DMS79 (cell line): ENCODE measurements at places on chromosomes 7 and 10.

GRCh38 chr7:132654150-132654549 is 77.9 kb upstream of the PLXNA4 start:
- no peak for DNase-seq

GRCh38 chr7:75944507-75944906 is 29.6 kb downstream of the POR start:
- DNase-seq, result no peak

- no peak for DNase-seq
These were observed 254.1 kb downstream of the KIAA1217 start for GRCh38 chr10:24462889-24463552.

GRCh38 chr7:105024734-105025133 is 10.7 kb downstream of the KMT2E start:
- no peak for DNase-seq

DNA sequence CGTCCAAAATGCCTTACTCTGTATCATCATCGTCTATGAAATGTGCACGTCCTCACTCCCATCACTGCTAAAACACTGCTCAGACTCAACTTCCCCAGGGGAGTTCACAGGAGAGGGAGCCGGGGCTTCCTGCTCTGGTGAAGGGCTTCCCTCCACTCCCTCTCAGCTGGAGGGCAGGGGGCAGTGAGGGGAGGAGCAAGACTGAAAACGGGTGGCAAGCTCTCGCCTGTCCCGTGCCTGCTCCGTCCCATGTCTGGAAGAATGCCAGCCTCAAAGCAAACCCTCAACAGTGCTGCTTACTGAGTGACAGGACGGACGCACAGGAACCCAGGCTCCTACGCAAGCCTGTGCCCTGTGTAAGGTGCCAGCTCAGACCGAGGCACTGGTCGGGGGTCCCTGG is 25.1 kb downstream of the PRKAG2 start:
- no peak for DNase-seq

DNA sequence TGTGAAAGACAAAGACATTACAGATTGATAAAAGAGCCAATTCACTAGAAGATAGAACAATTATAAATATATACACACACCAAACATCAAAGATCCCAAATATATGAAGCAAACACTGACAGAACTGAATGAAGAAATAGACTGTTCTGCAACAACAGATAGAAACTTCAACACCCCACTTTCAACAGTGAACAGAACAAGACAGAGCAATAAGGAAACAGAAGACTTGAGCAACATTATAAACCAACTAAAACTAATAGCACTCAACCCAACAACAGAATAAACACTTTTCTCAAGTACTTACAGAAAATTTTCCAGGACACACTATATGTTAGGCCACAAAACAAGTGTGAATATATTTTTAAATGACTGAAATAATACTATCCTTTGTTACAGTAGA is 10.9 kb downstream of the CDCA7L start:
- DNase-seq, result no peak

- no peak for DNase-seq
These were observed 109.9 kb downstream of the CUBN start for GRCh38 chr10:17019696-17020095.

DNA sequence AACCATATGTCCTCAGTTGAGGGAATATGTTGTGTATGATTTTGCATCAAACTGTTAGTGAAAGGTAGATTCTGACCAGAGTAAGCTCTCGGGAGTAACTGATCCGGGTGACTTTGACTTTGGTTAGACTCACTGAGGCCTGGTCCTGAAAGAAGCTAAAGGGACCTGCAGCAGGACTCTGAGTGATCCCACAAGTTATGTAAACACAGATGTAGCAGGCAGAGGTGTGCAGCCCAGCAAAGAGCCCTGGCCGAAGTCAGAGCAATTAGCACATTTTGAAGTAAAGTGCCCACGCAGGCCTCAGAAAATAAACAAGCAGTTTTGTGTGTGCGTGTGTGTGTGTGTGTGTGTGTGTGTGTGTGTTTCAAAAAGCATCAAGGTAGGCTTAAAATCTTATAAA is 245.6 kb upstream of the FERD3L start:
- DNase-seq, result no peak

DNA sequence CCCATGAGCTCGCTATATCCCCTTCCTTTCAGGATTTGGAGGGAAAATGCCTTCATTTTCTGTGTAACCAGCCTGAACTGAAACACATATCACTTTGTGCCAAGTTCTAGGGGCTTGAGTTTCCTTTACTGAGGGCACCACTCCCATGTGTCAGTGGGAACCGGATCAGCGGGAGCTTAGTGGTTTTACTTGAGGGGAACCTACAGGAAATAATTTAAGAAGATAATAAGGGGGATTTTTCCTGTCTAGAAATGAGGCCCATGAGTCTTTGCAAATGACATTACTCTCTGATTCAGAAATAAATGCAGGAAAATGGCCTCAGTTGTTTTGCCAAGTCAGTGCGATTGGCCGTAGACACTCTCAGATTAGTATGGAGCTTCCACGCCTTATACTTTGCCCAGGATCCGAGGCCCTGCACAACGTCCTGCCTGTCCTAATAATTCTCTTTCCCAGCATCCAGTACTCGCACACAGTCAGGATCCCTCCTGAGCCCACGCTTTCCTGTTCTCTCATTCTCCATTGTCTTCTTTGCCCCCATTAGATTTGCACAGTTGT is 86.4 kb upstream of the LYZL1 start:
- no peak for DNase-seq

DNA sequence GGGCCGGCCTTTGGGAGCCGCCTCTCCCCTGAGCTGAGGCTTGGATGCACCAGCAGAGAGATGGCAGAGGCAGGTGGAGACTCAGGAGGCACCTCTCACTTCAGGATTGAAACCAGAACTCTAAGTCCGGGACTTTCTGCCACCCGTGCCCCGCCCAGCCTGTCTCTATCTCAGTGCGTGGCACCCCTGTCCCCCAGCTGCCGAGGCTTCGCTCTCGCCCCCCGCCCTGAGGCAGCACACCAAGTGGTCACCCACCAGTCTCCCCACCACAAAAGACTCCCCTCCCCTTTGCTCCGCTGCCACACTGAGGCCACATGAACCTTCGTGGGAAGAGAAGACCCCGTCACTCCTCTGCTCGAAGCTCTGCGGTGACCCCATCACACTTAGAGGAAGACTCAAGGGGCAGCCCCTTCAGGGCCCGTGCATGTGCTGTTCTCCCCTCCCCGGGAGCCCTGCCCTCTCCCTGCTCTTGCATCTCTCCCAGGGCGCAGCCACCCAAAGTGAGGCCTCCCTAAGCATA is 166.7 kb downstream of the PRKAG2 start:
- no peak for DNase-seq

DNA sequence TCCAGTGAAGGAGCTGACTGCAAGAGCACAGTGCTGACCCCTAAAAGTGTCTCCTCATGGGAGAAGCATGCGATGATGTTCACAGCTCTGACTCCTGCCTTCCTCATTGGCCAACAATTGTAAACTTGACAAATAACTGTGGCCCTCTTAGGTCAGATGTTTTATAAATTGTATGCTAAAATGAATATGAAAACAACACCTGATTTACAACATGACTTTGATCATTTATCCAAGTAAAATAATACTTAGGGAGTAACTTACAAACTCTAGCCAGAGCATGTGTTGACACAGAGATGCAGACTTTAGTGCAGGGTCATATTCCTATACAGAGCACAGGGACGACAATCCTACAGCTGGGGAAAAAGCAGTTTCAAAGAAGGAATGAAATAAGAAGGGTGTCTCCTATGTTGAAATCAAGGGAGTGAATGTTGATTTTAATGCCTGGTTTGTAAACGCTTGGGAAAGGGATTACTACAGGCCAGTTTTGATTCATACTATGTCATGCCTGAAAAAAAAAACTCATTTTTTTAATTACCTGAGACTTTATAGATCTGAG is 391.4 kb upstream of the AKR1E2 start:
- no peak for DNase-seq

DNA sequence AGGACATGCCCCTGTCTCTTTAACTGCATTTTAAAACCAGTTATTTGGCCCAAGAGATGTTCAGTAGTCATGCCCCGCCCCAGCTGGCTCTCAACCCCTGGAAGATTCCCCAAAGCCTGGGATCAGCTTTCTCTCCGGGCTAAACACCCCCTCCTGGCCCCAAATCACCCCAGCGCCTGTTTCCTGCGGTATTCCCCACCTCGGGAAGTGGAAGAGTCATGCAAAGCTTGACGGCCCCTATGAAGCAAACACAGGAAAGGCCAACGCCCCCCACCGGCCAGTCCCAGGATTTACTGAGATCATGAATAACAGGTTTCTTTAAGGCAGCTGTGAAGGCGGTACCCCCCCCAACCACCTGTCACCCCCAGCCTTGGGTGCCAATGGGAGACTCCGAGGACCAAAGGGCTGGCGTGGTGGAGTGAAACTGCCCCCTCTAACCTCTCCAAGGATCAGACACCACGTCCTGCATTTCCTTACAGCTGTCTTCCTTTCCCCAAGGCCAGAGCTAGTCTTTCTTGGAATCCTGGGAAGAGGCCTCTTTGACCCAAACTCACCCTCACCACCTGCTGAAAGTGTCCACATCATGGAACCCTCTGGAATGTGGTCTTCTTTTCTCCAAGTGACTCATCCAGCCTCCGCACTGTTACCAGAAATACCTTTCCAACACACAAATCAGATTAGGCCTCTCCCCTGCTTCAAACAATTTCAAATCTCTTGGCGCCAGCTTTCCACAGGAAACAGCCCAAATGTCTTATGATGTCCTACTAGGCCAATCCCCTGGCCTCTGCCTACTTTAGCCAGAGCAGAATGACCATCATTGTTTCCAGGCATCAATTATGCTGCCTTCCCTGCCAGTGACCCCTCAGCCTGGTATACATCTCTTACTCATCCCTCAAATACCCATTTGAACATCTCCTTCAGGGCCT is 301.5 kb downstream of the ZEB1 start:
- no peak for DNase-seq

GRCh38 chr7:12747687-12748306 is 60.4 kb downstream of the ARL4A start:
- no peak for DNase-seq

DNA sequence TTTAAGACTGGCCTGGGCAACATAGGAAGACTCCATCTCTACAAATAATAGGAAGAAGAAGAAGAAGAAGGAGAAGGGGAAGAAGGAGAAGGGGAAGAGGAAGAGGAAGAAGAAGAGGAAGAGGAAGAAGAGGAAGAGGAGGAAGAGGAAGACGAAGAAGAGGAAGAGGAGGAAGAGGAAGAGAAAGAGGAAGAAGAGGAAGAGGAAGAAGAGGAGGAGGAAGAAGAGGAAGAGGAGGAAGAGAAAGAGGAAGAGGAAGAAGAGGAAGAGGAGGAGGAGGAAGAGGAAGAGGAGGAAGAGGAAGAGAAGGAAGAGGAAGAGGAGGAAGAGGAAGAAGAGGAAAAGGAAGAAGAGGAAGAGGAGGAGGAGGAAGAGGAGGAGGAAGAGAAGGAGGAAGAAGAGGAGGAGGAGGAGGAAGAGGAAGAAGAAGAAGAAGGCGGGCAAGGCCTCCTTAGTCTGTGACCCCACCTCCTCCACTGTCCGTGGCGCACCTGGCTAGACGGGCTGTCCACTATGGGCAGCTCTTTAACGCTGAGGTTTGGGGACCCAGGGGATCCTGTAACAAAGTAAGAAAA is 28.8 kb upstream of the ZFAND2A start:
- DNase-seq, result no peak

- DNase-seq, result no peak
These were observed 84.0 kb upstream of the KLF6 start for GRCh38 chr10:3869036-3869435.

DNA sequence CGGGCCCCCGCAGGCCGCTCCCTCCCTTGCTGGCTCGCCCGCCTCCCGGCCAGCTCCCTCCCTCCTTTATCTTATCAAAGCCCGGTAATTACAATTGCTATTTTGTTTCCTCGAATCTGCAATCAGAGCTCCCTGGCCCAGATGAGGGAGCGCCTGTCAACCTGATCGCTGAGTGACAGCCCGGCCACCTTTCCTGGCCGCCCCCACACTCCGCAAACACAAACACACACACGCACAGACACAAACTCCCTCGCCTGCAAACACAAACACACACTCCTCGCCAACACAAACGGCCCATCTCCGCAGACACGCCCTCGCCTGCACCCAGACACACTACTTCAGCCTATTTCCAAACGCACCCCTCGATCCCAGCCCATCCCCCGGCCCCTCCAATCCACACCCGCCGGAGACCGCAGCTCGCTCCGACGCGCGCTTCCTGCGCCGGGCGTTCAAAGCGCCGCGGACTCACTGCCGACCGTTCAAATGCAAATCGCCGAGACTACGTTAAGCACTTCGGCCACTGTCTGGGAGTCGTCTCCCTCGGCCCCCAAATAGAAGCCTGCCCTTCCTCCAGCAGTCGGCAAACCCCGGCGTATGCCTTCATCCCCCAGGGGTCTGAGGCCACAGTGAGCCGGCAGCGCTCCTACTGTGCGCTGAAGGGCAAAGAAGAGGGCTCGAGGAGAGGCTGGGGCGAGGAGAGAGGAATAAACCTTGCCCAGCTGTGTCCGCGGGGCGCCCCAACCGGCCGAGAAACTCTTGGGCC is 3.0 kb upstream of the FGF8 start:
- DNase-seq, result no peak

DNA sequence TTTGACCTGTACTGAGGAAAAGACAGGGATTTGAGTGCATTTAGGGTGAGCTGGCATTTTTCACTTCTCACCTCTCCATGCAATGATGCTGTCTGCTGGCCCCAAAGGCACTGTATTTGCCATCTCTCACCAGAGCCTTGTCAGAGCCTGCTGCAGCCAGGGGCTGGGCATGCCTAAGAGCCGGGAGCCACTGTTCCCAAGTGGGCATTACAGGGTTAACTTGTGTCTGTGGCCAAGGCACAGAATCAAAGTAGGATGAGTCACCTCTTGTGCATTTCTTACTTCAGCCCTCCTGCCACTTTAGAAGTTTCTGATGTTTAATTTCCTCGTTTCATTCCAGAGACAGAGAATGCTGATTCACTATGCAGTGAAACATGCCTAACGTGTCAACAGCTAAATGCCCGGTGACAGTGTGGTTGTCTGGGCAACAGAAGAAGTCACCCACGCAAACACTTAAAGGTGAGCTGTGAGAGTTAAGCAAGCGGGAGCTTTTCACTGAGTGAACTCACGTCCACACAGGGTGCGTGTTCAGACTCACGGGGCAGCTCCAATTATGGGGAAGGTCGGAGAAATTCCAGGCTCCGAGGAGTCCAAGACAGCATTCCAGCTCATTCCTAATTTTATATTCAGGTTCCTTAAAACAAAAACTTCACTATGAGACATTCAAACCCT is 57.1 kb upstream of the IGFBP3 start:
- no peak for DNase-seq

GRCh38 chr7:24572016-24572392 is 1.2 kb upstream of the PALS2 start:
- DNase-seq, result no peak
